ENCODE measurements at places on chromosomes 5 and 9. TPM values are rescaled to one million over a fixed set of nuclear protein-coding genes. Genes with fewer than 3 reads are reported as not detected.

TMEM174 gene
- total RNA-seq, result not detected

TMEM252 gene
- total RNA-seq, result not detected

ERAP2 gene
- total RNA-seq, result 3.9 TPM

NMUR2 gene
- not detected for total RNA-seq

PLAC8L1 gene
- not detected for total RNA-seq

SOHLH1 gene
- not detected for total RNA-seq

- DNase-seq, result peak; percentile 35
Observed at GRCh38 chr5:1737790-1738405, 61.7 kb downstream of the MRPL36 start.

DNA sequence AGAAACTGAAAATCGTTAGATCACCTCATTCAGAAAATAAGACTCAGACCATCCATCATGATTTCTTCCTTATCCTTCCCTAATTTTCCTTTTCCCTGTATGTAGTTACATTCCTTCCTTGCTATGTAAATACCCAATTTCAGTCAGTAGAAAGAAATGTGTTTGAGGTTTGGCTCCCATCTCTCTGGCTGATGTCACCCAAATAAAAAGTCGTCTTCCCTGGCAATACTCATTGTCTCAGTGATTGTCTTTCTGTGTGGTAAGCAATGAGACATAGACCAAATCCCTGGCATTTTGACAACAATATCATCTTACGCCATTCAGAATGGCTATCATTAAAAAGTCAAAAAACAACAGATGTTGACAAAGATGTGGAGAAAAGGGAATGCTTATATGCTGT, 303.9 kb upstream of the EDIL3 start:
- no peak for DNase-seq

DNA sequence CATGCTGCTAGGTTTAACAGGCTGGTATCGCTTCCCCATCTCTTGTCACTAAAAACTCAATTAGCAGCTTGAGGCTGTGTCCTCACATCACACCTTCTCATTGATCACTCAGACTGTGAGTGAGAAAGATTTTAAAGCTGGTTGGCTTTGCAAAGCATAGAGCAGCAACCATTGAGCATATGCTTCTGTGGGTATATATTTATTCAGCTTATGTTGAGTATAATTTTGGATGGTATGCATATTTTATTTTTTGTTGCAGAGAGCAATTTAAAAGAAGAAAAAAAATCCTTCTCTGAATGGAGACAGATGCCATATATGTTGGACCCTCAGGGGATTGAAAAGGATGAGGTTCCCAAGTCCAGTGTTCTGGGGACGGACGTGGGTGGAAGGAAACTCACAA, 162.6 kb downstream of the TRIM32 start:
- DNase-seq, result no peak

DNA sequence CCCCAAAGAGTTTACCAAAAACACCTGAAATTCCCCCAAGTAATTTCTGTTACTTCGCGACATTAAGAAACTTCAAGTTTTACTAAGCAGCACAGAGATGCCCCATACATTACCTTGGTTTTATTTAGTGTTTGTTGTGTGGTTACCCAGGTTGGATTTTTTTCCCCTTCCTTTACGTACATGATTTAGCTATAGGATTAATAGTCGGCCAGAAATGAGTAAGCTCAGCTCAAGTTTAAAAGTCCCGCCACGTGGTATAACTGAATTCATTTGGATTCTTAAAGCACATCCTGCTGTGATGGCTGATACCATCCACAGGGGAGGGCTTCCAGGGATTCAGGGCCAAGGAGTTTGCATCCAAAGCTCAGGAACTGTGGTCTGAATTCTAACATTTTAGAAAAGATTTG, 75.9 kb downstream of the DAP start:
- DNase-seq, result no peak

- DNase-seq, result peak; percentile 75
Observed at GRCh38 chr9:77764894-77765780, 117.0 kb upstream of the GNA14 start.

GRCh38 chr9:89023740-89024139, 32.5 kb downstream of the S1PR3 start:
- no peak for DNase-seq

GRCh38 chr9:131276094-131276888, at the start of gene FAM78A:
Gene FAM78A, minus strand, starts transcription at chr9:131276510. Its CDS starts 331 bp downstream, at chr9:131276179.
- DNase-seq, result peak; percentile 52

- DNase-seq, result no peak
Observed at GRCh38 chr5:149545327-149545726, 5.9 kb downstream of the CSNK1A1 start.

- DNase-seq, result peak; percentile 88
Observed at GRCh38 chr9:136674786-136675349, 12.2 kb downstream of the EGFL7 start.

GRCh38 chr5:124551939-124552279, 194.5 kb downstream of the ZNF608 start:
- DNase-seq, result no peak

- no peak for DNase-seq
Observed at GRCh38 chr9:71941060-71941568, 29.7 kb downstream of the C9orf85 start.

- DNase-seq, result no peak
Observed at GRCh38 chr5:16937503-16938161, 1.5 kb upstream of the MYO10 start.

GRCh38 chr9:108441251-108441650, 414.5 kb downstream of the ACTL7B start:
- peak; percentile 38 for DNase-seq

DNA sequence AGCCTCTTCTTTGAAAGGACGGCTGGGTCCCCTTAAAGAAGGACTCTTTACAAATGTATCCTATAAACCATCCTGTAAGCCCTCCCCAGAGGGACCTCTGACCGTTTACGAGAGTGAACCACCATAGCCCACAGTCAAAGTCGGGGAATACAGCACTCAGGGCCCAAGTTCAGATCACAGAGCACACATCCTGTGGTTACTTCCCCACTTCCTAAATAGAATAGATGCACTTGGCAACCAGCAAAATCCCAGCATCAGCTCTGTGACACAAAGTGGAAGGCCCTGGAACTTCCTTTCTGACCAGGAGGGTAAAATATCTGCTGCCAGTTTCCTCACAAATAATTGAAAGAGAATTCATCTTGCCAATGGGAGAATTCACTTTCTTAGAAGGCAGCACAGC, 6.9 kb upstream of the IGFBPL1 start:
- DNase-seq, result peak; percentile 17

DNA sequence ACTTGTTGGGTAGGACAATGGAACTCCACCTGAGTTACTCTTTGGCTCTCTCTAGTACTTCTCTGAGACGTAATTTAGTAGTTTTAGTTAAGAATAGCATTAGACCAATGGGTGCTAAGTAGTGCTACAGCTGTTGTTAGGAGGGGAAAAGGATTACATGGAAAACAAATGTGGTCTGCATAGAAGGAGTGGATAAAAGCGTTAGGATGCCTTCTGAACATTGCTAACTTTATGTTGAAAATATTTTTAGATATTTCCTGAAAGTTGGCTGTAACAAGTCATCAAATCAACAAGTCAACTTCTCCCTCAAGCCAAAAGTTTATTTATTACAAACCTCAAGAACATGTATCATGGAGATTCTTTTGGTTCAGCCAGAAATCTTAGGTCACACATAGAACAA, 409.5 kb upstream of the MEF2C start:
- no peak for DNase-seq

- DNase-seq, result peak; percentile 85
Observed at GRCh38 chr9:34611811-34612787, at the start of gene RPP25L. Gene RPP25L, minus strand, starts transcription at chr9:34612097. Its CDS starts 801 bp downstream, at chr9:34611296.

DNA sequence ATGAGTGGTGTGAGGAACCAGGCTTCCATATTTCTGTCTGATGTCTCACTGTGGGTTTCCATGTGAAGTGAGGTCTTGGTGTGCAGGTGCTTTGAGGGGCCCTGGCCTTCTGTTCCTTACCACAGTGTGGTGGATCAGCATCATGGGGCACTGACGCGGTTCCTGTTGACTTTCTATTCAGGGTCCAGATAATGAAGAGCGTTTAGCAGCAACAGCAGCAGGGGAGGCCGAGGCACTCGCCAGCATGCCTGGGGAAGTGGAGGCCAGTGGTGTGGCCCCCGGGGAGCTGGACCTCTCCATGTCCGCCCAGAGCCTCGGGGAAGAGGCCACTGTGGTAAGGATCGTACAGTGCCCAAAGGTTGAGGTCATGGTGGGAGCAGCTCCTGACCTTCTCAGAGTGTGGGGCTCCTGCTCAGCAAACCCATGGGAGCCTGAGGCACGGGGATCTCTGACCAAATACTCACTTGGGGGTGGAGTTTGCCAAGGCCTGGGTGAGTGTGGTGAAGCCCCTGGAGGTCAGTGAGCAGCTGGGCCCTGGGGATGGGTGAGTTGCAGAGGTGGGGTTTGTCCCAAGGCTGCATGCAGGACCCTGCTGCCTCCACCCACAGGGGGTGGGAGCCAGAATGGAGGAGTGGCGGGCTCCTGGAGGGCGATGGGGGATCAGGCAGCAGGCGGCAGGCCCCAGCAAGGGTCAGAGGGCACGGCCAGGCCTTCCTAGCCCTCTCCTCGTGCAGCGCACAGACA, 61.2 kb downstream of the COL15A1 start:
- no peak for DNase-seq

DNA sequence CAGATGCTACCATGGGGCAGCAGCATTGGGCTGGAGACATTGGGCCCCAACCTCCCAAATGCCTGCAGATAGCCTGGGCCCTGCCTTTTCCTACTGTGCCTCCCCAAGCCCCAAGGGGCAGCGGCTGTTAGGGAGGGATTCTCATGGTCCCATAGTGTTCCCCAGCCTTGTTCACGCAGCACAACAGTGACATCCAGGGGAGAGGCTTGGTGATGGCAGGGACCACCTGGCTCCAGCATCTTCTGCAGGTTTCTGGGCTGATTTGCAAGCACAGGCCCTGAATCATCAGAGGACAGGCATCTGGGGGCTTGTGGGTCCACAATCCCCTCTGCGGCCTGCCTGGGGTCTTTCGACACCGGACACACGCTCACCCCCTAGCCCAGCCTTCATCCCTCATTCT, 354.6 kb downstream of the SLIT3 start:
- DNase-seq, result peak; percentile 20

DNA sequence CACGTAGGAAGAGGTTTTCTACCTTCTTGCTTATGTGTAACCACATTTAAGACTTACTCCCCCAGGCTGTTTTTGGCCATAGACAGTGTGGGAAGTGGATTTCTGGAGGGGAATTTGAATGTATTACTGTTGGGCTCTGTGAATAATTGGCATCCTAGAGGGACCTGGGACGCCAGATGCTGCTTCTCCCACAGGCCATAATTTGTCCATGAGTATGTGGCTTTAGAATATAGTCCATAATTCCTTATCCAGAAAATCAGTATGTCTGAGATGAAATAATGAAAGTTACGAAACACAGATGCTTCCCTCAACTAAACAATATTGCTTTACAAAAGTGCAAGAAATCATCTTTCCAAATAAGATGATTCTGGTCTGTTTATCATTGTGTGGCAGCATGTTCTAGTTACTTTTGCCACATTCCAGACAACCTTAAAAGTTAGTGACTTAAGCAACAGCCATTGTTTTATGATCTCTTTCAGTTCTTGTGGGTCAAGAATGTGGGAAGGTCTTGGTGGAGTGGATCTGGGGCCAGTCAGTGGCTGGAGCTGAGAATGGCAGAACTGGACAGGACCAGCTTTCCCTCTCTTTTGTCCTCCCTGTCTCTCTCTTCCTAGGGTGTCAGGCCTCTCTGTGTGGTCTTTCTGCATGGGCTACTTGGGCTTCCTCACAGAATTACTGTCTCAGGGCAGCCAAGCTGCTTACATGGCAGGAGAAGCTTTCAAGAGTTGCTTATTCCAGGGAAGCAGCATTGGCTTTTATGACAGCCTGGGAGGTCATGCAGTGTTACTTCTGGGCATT, 79.4 kb downstream of the FBXL7 start:
- no peak for DNase-seq

- DNase-seq, result peak; percentile 9
Observed at GRCh38 chr9:37218800-37219425, 98.5 kb downstream of the ZCCHC7 start.

DNA sequence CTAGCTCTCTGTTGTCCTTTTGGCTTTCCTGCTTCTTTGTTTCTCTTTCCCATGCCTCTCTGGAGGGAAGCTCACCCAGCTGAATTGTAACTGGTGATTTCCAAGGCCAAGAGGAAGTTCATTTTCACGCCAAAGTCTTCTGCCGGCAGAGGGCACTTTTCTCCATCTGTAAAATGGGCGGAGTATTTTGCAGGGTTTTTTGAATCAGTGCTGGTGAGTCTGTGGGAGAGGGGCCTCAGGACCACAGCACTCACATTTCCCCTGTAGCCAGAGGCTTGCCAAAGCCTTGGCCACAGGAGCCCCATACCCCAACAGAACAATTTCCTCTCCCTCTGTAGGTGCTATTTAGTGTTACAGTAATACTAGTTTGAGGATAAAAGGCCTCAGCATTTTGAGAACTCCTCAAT, 42.3 kb upstream of the MATR3 start:
- peak; percentile 57 for DNase-seq

DNA sequence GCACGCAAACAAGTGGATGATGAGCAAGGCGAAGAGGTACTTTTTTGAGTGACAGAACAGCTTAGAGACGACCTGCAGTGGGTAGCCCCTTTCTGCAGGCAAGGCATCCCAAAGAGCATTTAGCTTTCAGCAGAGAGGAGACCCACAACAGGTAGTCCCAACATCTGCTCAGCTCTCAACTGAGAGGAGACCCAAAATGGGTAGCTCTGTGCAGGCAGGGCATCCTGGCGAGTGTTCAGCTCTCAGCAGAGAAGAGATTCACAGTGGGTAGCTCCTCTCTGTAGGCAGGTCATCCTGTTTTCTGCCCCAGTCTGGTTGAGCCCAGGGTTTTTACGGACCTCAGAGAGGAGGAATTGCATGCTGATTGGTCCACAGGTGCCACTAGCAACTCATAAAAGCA, 2396.1 kb upstream of the C9orf72 start:
- no peak for DNase-seq

DNA sequence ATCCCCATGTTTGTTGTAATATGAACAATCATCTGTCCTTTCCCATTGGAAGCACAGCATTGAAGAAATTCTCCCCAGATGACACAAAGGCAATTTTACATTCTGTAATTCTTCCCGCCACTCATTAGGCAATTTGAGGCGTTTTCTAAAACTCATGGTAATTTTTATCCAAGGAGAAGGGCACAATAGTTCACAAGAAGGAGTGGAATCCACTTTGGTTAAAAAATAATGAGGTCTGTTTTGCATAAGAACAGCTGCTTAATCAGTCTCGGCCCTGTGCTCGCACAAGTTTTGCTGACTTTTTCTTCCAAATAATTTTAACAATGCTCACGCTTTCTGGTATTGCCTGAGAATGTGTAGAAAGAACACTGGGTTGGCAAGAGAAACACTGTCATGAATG, 94.0 kb downstream of the CAVIN4 start:
- no peak for DNase-seq

GRCh38 chr9:87610200-87611155, 112.8 kb downstream of the DAPK1 start:
- DNase-seq, result no peak

DNA sequence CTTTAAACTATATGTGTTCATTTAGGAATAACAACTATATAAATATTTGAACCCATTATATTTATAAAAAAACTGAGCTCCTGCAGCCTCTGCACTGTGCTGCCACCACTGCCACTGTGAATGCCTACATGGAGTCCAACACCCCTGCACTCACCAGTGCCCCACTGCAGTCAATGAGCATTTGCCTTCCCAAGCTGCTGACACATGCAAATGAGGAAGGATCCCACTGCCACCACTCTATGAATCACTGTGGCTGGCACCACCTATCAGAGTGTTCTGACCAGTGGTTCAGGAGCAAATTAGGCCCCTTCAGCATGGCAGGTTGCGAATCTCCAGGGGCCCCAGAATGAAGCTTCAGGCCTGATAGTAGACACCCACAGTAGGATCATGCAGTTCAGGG, 9.1 kb downstream of the IFNA5 start:
- DNase-seq, result no peak

- peak; percentile 60 for DNase-seq
Observed at GRCh38 chr9:94780516-94780950, 54.0 kb downstream of the AOPEP start.

GRCh38 chr9:86667307-86667706, 280.0 kb downstream of the GAS1 start:
- DNase-seq, result no peak

Measured in dermis microvascular lymphatic vessel endothelial cell (primary cell).